ENCODE measurements at places on chromosomes 1 and 21.

- DNase-seq: no peak
Observed at GRCh38 chr1:83574791-83575190, 424.1 kb downstream of the TTLL7 start.

- no peak for DNase-seq
Observed at GRCh38 chr1:35558374-35559316, 1.0 kb downstream of the NCDN start.

- DNase-seq: no peak
Observed at GRCh38 chr1:45442272-45442671, 48.7 kb downstream of the TESK2 start.

DNA sequence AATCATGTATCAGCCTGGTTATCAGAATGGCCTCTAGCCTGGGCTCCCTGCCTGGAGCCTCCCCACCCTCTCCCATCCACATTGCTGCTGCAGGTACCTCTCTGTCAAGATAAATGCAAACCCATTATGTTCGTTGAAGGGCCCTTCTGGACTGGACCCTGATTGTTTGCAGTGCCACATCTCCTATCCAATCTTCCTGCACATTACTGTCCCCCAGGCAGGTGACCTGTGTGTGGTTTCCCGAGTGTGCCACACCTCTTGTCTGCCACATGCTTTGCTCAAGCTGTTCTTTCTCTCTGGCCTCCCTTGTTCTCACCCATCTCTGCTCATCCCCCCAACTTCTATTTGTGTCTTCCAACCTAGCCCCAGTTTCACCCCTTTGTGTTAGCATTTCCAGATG, 32.4 kb downstream of the IER5 start:
- no peak for DNase-seq

- no peak for DNase-seq
Observed at GRCh38 chr1:236982380-236982779, 21.9 kb downstream of the MT1HL1 start.

DNA sequence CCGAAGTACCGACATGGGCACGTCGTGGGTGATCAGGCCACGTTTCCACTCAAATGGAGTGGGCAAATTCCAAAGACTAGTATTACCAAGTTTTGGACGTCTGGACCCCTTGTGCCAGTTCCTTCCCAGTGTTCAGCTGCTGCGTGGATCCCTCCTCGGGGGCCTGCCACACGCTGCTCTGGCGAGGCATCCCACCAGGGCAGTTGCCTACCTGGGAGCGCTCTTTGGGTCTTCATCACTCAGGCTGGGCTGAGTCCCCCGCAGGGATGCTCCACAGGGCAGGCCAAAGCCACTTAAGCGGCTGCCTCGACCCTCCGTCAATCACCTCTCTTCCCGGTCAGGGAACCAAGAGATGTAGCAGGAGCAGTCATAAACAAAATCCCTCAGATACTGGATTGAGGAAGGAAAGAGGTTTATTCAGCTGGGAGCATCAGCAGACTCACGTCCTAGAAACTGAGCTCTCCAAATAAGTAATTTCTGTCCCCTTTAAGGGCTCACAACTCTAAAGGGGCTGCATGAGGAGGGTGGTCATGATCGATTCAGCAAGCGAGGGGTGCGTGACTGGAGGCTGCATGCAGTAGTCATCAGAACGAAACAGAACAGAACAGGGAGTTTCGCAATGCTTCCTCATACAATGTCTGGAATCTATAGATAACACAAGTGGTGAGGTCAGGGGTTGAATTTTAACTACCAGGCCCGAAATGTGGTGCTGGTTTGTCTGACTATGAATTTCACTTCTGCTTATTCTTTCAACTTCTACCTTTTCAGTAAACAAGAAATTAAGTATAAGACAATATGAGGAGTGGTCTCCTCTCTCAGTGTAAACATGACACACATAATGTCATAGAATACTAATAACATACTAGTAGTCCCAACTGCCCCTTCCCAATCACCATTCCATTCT, 998.6 kb upstream of the NCAM2 start:
- DNase-seq: no peak

GRCh38 chr1:103198076-103198475, 89.8 kb upstream of the COL11A1 start:
- no peak for DNase-seq

- DNase-seq: no peak
Observed at GRCh38 chr1:33391343-33392078, 39.4 kb downstream of the PHC2 start.

DNA sequence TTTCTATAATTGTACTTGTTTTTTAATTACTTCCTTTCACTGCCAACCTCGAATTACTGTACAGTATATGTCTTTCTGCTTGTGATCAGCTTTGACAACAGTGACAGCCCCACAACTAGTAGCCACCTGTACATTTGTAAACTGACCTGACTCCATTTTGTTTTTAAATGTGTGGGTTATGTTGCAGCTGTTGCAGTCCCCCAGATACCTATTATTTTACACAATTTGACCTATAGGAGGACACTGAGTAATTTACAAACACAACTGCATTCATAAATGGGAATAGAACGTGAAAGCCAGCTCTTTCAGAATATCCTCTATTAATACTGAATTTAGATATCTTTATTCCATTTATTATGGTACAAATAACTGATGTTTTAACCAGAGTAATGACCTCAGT, 2.5 kb upstream of the VAMP3 start:
- no peak for DNase-seq

DNA sequence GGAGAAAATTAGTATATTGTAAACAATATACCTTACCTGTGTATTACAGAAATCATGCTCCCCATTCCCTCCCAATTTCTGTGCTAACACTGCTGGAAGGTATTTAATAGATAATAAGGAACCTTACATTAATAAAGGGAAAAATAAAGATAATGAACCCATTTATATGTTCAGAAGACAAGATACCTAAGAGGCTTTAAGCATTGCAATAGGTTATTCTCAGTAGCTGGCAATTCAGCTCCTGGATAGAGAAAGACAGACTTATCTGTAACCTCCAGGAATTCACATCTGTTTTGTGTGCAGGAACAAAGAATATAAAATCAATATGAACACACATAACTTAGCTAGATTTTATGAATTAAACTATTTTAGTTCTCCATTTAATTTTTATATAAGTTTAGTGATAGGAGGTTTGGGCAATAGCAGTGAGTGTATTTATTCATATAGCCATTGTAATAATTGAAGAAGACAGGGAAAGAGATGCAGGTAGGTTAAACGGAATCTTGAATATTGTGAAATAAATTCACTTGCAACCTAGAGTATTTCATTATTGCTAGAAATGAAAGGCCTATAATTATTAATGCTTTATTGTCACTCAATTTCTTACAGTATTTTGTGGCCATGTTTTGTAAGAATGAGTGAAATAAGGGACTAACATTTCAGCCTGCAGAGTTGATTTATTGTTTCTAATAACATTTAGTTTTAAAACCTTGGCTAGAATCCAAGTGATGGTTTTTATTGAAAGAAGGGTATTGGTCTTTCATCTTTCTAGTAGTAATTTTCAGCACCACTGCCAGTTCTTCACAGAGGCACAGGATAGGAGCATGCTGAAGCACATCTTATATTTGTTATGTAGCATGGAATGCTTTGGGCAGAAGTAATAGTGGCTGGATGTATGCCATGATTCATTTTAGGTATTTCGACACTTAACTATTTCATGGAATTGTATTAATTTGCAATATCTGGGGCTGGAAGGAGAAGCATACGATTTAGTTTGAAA, 1.5 kb downstream of the XPR1 start:
- no peak for DNase-seq

GRCh38 chr21:25589887-25590286, 17.4 kb downstream of the MRPL39 start:
- no peak for DNase-seq

GRCh38 chr1:59561796-59562195, 253.0 kb upstream of the HOOK1 start:
- DNase-seq: no peak

DNA sequence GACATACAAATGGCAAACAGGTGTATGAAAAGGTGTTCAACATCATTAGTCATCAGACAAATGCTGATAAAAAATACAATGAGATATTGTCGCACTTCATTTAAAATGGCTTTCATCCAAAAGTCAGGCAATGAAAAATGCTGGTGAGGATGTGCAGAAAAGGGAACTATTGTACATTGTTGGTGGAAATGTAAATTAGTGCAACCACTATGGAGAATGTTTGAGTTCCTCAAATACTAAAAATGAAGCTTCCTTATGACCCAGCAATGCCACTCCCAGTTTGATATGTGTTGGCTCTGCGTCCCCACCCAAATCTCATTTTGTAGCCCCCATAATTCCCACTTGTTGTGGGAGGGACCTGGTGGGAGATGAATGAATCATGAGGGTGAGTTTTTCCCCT, 309.7 kb upstream of the ZRANB2 start:
- no peak for DNase-seq

- peak; percentile 76 for DNase-seq
Observed at GRCh38 chr21:31282095-31282709, 61.9 kb downstream of the TIAM1 start.

GRCh38 chr1:32111789-32112188, 3.9 kb downstream of the KPNA6 start:
- DNase-seq: no peak

GRCh38 chr1:151992303-151993083, 1.2 kb downstream of the S100A10 start:
- DNase-seq: no peak
